ENCODE measurements at places on chromosomes 6 and 20.

- H3K27ac ChIP-seq = no peak overlapping the region
- H3K27me3 ChIP-seq = no peaks in the 10 kb centered on the region
- H3K36me3 ChIP-seq = no peaks in the 10 kb centered on the region
- H3K4me3 ChIP-seq = no peak overlapping the region
- peaks cover under 1% of the 10 kb centered on the region for H3K4me1 ChIP-seq
Measured at GRCh38 chr6:26109772-26110171, 22.5 kb downstream of the HFE start.

DNA sequence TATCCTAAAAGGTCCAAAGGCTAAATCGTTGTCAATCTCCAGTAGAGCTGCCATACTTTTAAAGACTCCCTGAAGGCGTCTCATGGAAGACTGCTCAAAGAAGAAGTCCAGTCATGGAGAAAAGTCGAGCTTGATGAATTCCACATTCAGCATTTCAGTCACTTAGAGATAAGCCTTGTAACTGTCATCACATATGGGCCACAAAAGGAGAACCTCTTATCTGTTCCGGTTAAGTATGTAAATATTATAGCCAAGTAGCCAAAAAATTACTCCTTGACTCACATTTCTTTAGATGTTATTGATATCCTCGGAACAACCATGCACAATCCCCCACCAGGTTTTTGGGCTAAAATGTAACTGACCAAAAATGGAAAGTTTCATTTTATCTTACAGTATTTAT lies 9.8 kb upstream of the CNKSR3 start:
- H3K4me1 ChIP-seq = peaks cover 14% of the 10 kb centered on the region
- H3K27ac ChIP-seq = no peak overlapping the region
- no peak overlapping the region for H3K4me3 ChIP-seq
- no peak for DNase-seq
- H3K27me3 ChIP-seq = no peaks in the 10 kb centered on the region

GRCh38 chr6:50047026-50047425 lies 2.7 kb downstream of the DEFB112 start:
- no peaks in the 10 kb centered on the region for H3K36me3 ChIP-seq
- no peak overlapping the region for H3K27ac ChIP-seq
- H3K4me1 ChIP-seq = no peaks in the 10 kb centered on the region

DNA sequence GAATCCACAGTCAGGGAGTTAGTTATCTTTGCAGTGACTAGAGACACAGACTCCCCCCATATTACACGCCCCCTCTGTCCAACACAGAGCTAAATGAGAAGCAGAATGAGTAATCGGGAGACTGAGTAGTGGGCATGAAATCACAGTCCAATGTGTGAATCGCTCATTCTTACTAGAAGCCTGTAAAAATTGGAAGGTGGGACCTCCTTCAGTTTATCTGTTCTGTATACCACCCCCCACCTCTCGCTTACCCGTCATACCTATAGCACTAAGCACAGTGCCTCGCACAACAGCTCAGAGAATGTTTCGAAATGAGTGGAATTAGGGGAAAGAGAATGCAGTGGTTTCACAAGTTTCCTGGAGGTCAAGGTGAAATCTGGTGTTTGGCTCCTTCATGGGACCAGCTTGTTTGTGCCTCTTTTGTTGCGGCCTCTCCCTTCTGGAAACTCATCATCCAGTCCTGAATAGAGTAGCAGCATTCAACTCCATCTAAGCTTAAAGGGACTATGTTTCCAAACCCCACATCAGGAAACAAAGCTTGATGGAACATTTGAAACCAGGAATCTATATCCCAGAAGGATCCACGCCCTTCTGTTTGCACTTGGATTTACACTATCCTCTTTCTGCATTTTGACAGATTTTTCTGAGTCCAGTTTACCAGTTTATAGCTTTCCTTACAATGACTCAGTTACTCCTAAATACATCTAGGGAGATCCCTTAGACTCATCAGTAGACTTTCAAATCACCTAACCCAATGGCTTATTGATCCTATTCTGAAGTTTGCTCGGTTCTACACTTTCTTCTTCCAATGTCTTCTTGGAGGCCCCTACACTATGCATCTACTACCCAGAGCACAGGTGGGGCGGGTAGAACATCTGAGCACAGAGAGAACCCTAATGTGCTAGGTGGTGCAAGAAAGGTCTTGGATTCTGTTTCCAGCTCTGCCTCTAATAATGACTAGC lies 59.2 kb upstream of the PIM1 start:
- no peak overlapping the region for H3K27ac ChIP-seq
- H3K27me3 ChIP-seq = no peaks in the 10 kb centered on the region
- H3K4me1 ChIP-seq = peaks cover 12% of the 10 kb centered on the region
- DNase-seq = no peak
- no peaks in the 10 kb centered on the region for H3K36me3 ChIP-seq

All from body of pancreas (tissue), 4 donors.